ENCODE measurements at places on chromosomes 12 and 14. TPM values are rescaled to one million over a fixed set of nuclear protein-coding genes. Genes with fewer than 3 reads are reported as not detected.
A peak's percentile ranks its signal among the peaks of the same experiment; 100 is the strongest.

The SLC41A2 gene
- total RNA-seq, result 95.4 TPM

GRCh38 chr14:100571837-100572236 lies 15.4 kb downstream of the BEGAIN start:
- ATAC-seq, result no peak

The GLI1 gene
- 0.30 TPM for total RNA-seq

DNA sequence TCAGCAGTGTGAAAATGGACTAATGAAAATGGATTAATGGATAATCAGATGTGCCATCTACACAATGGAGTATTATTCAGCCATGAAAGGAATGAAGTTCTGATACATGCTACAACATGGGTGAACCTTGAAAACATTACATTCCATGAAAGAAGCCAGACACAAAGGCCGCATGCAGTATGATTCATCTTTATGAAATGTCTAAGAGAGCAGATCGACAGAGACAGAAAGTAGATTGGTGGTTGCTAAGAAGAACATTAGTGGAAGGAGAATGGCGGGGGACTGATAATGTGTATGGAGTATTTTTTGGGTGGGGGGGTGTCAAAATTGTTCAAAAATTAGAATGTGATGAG lies 47.3 kb downstream of the PRKAB1 start:
- ATAC-seq, result no peak

The FERMT2 gene
- 393 TPM for total RNA-seq

- no peak for ATAC-seq
Measured at GRCh38 chr14:105384605-105385321, 13.6 kb upstream of the TEX22 start.

DNA sequence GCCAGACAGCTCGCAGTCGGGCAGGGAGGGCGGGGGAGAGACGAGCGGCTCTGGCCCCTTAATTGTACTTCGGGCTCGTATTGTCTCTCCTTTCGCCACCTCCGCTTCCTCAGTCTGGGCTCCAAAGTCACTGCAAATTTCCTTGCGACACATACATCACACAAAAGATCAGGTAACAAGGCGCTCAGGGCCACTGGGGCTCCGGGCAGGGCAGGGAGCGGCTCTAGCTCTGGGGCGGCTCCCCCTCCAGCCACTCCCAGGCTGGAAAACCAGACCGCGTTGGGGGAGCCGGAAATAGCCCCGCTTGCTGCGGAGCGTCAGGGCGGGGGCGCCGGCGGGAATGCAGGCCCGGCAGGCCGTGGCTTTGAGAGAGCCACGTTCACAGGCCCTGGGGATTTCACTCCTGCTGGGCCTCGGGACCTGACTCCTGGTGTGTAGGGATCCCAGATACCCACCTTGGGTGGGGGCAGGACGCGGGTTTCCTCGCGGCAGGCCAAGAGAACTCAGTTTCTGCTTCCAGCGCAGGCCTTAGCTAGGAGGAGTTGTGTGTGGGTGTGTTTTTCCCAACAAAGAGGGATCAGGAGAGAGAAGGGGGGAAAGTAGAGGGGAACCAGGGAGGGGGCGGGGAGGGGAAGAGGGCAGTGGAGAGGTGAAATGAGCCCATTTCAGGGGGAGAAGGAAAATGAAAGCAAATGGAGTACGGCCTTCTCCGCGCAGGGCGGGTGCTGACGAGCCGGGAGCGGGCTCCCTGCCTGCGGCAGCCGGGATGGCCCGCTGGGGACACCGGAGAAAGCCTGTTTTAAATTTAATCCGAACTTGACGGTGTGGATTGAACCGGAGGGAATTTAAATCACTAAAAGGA lies 4.4 kb upstream of the HOXC9 start:
- peak; percentile 6 for ATAC-seq

- ATAC-seq, result peak; percentile 87
Measured at GRCh38 chr12:69415471-69416275, 54.5 kb upstream of the FRS2 start.

GRCh38 chr14:87852107-87852506 lies 140.9 kb downstream of the GALC start:
- no peak for ATAC-seq

The MYF6 gene
- not detected for total RNA-seq

GRCh38 chr14:75109877-75110276 lies 17.0 kb downstream of the NEK9 start:
- no peak for ATAC-seq

The SDR9C7 gene
- total RNA-seq, result not detected

GRCh38 chr12:91846466-91847055 lies 299.1 kb downstream of the BTG1 start:
- ATAC-seq, result no peak

- ATAC-seq, result peak; percentile 36
Measured at GRCh38 chr12:69527506-69528272, 57.5 kb downstream of the FRS2 start.

DNA sequence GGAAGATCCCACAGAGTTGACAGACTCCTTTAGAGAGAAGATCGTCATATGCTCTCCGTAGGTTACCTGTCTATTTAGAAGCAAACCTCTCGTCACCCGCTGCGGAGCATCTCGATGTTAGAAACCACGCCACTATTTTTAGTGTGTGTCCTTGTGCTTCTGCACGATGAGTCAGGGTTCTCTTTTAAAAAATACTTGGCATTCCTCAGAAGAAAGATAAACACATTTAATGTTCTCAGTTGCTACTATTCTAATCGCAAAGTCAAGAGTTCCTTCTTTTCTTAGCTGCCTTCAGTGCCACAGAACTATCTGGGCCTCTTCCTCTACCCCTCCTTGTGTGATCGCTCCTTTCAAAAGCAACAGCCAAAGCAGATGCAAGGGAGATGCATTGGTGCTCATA lies 192.4 kb downstream of the PELI2 start:
- ATAC-seq, result no peak

GRCh38 chr12:123122626-123123025 lies 28.3 kb downstream of the PITPNM2 start:
- ATAC-seq, result no peak

The CCDC85C gene
- 25.4 TPM for total RNA-seq

DNA sequence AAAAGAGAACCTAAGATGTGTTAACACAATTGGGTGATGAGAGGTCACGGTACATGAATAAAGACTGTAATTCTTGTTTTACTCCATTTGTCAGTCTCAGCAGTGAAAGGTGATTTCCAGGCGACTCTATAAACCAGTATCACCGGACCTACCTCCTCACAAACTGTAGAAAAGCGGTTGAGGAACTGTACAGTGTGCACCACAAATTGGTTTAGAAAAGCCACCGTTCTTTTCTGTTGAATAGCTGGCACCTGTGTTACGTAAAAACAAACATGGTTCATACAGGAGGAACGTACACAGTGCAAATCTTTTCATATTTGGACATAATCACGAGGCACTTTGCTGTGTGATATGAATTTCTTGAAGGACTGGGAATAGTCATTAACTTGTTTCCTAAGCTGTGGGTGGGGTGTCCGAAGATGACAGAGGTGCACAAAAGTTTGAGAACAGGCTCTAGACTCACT lies 663 bp downstream of the WASHC3 start:
- ATAC-seq, result peak; percentile 12

The IL31 gene
- not detected for total RNA-seq

GRCh38 chr14:76486251-76486743 lies 110.4 kb downstream of the ESRRB start:
- ATAC-seq, result no peak

GRCh38 chr14:68703093-68703492 lies 89.8 kb downstream of the ZFP36L1 start:
- ATAC-seq, result no peak

The CCDC91 gene
- 93.4 TPM for total RNA-seq

DNA sequence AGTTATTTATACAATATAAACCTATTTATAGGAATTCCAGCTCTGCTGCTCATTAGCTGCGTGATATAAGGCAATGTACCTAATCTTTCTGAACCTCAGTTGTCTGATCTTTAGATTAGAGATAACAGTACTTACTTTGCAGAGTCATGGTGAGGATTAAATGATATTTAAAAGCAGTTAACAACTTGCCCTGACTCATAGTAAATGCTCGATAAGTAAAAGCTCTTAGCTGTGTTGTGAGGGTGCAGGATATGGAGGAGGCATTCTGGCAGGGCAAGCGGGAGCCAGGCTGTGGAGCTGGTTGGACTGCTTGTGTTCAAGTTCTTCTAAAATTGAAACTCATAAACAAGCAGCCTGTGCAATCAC lies 140.0 kb upstream of the PRICKLE1 start:
- no peak for ATAC-seq

- no peak for ATAC-seq
Measured at GRCh38 chr14:49494836-49495235, 91.3 kb downstream of the RPS29 start.

DNA sequence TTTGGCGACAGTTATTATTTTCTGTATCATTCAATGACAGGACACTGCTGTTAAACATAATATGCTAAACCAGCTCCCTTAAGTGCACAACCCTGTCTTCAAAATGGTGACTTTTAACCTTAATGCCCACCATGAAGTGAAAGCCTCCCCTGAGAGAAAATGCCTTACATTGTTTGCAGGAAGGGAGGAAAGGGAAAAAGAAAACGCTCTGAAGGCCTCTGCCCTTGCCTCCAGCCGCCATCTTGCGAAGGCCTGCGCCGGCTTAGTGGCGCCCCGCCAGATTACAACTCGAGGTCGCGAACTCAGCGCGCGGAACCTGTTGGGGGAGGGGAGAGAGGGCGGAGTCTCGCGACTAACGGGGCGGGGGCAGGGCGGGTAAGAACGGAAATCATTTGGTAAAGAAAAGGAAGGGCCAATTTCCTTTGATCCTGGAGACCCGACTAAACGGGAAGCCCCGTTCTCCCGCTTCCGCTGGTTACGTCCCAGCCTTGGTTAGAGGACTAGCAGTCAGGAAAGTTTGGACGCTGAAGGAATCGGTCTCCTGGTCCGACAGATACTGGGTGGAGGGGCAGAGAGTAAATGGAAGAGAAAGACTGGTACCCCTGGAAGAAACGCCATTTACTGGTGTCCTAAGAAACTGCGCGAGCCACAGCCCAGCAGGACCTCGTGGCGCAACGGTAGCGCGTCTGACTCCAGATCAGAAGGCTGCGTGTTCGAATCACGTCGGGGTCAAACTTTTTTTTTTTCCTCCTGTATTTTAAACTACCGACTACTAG lies 11.6 kb upstream of the TMPO start:
- ATAC-seq, result peak; percentile 93

GRCh38 chr12:132433641-132434395 lies 56.1 kb upstream of the FBRSL1 start:
- ATAC-seq, result no peak

The PLEKHG7 gene
- total RNA-seq, result not detected

- ATAC-seq, result no peak
Measured at GRCh38 chr12:56720731-56721151, 4.4 kb downstream of the NACA start.

The BEGAIN gene
- total RNA-seq, result 5.6 TPM

GRCh38 chr14:58455593-58456265 lies 28.2 kb downstream of the KIAA0586 start:
- no peak for ATAC-seq

The TAS2R19 gene
- 1.9 TPM for total RNA-seq

DNA sequence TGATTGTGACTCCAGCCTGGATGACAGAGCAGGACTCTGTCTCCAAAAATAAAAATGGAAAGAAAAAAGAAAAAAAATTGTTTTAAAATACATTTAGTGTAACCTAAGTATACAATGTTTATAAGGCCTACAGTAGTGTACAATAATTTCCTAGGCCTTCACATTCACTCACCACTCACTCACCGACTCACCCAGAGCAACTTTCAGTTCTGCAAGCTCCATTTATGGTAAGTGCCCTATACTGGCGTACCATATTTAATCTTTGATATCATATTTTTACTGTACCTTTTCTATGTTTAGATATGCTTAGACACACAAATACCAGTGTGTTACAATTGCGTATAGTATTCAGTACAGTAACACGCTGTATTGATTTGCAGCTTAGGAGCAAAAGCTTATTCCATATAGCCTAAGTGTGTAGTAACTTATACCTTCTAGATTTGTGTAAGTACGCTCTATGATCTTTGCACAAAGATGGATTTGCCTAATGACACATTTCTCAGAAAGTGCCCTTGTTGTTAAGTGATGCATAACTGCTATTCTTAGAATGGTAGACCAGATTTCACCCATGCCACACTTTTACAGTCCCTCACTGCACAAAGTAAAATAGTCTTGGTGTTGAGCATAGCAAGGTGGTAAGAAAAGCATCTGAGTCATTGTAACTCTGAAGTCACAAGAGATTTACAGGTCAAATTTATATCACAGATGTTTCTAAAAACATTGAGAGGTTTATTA lies 151.9 kb downstream of the LRRK2 start:
- no peak for ATAC-seq

The TBX3 gene
- total RNA-seq, result 11.8 TPM

DNA sequence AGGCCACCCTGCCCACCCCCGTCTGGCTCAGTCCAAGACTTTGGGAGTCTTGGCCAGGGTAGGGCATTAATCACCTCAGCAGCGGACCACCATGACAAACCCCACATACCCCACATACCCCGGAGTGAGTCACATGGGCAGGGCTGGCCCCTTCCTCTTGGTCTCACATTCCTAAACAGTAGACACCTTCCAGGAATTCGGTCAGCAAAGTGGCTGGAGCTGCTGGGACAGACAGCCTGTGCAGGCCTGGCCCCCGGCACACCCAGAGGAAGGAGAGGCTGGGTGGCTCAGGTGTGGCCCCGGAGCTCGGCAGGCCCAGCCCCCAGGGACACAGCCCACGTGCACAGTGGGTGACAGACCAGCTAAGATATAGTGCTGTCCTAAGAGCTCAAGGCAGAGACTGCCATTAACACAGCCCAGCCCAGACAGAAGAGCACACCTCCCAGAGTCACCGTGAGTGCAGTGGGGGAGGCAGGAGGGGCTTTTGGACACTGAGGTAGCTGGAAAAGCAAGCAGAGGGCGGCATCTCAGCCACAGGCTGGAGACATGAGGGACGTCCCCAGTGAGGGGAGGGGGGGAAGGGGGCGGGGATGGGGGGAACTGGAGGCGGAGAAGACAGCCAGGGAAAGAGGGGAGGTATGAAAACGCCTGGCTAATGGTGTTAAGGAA lies 24.0 kb downstream of the CCDC85C start:
- peak; percentile 14 for ATAC-seq

DNA sequence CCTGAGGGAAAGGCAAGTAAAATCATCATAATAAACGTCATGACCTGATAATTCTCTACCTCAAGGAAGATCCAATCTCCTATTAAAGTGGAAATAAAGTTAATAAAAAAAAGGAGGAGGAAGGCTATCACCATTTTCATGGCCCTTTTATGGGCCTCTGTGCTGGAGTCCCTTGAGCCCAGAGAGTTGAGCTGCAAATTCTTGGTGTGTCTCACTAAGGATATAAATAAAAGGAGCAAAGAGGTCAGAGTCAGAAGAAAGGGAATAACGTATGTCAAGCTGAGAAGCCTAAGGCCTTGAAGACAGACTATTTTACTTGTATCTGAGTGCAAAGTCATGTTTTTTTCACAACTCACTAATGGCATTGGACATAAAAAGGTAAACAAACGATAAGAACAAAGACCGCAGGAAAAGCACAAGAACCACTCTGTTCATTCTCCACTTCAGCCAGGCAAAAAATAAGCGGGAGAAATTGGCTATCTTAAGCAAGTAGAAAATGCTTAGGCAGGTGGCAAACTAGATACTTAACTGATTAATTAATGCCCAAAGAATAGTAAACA lies 12.0 kb upstream of the SMIM10L1 start:
- ATAC-seq, result no peak

The KLRG1 gene
- 1.6 TPM for total RNA-seq

- ATAC-seq, result peak; percentile 72
Measured at GRCh38 chr14:76937181-76938091, 91.1 kb downstream of the IRF2BPL start.

The LARP4 gene
- 47.2 TPM for total RNA-seq

The FAM181A gene
- not detected for total RNA-seq

GRCh38 chr12:112812600-112813406 lies 21.3 kb downstream of the RPH3A start:
- ATAC-seq, result no peak

The MSRB3 gene
- 320 TPM for total RNA-seq

- ATAC-seq, result no peak
Measured at GRCh38 chr14:62189698-62190097, 427.5 kb downstream of the SNAPC1 start.

Data from gastroesophageal sphincter (tissue), 4 donors.